ENCODE measurements at places on chromosomes 6 and 20.

DNA sequence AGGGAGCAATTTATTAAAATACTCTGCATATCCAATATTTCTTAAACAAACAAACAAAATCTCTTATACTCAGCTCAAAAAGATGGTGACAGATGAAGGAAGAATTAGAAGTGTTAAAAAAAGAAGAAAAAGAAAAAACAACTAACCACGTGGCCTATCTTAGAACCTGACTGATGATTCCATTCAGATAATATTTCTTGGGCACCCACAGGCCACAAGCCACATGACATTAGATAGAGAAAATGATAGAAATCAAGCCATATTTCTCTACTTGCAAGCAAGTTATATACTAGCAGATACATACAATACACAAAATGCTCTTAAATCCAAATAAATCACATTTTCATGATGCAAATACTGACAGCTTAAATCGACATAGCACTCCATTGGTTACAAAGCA, 14.5 kb upstream of the RAMACL start:
- no peak for DNase-seq

DNA sequence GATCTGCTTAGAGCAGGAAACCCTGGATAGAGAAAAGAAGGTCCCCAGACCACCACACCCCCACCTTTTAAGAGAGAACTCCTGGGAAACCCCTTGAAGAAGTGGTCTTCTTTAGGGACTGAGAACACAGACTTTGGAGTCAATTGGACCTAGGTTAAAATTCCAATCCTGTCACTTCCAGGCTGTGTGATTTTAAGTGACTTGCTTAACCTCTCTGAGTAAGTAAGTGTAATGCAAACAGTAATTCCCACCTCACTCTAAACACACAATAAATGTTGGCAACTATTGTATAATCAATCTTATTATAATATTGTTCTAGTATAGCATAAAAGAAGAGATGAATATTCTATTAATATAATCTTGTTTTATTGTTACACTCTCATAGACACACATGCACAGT, 3.3 kb downstream of the TFEB start:
- no peak for DNase-seq

GRCh38 chr20:52193886-52194545, 2.4 kb upstream of the ZFP64 start:
- DNase-seq, result no peak

DNA sequence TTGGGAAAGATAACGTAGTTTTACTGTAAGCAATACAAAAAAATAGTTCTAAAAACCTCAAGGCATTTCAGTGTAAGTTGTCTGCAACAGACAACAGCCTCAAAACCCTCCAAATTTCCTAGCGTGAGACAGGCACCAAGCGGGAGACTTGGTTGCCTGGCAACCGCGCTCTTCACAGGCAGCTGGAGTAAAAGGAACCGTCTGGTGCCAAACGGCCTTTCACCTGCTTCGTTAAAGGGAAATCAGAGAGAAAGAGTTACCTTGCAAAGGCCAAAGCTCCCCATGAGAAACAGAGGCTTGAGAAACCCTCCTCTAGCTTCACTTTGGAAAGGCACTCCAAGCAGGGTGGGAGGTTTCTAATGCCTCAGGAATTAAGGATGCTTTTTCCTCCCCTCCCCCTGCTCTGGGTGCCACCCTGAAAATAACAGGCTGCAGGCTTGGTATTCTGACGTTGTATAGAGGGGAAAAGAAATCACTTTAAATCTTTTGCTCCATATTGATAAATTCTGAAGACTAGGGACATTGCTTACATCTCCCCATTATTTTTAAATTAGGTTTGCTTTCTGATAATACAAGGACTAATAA, 129.7 kb upstream of the UFL1 start:
- DNase-seq, result no peak

DNA sequence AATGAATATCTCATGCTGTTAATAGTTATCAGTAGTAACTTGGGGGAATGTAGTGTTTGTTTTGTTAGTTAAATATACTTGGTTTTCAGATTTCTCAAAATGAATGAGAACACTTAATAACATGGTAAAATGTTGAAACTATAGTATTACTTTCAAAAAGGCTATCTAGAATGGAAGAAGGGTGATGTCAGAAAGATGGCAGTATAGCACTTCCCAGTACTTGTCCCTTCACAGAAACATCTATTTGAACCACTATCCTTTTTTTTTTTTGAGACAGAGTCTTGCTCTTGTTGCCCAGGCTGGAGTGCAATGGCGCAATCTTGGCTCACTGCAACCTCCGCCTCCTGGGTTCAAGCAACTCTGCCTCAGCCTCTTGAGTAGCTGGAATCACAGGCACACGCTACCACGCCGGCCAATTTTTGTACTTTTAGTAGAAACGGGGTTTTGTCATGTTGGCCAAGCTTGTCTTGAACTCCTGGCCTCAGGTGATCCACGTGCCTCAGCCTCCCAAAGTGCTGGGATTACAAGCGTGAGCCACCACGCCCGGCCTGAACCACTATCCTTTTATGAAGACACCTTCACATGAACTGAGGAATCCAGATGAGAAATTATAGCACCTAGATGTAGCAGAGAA, 4.7 kb upstream of the ECHDC1 start:
- DNase-seq, result no peak

DNA sequence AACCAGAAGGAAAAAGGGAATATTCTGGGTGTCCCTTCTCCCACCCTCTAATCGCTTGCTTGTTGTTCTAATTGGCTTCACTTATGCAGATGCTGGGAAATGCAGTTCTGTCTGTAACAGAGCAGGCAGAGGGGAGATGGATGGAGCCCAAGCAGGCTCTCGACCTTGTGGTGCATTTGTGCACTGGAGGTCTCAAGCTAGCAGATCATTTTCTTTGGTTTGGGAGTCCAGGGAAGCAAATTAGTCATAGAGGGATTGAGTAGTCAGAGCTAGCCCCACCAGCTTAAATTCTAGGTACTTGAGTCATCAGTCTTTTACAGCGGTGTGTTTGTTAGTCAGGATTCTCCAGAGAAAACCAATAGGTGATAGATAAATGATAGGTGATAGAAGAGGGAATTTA, 234.7 kb upstream of the ECI2 start:
- DNase-seq, result no peak

- DNase-seq, result no peak
Measured at GRCh38 chr6:62390401-62390800, 104.4 kb upstream of the KHDRBS2 start.

- DNase-seq, result no peak
Measured at GRCh38 chr20:33407251-33407650, 5.9 kb upstream of the CDK5RAP1 start.

DNA sequence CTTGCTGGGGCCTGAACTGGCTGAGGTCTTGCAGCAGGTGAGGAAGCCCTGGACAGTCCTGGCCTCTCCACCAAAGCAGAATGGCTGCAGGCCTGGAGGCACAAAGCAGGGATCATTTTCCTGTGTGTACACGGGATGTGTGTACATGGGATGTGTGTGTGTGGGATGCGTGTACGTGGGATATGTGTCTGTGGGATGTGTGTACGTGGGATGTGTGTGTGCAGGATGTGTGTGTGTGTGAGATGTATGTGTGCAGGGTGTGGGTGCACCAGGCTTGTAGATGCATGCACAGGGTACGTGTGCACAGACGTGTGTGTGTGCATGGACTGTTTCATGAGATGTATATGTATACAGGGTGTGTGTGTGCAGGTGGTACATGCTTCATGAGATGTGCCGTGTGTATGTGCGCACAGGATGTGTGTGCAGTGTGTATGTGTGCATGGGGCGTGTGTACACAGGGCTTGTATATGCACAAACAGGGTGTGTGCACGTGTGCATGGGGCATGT, 7.9 kb upstream of the CHRNA4 start:
- DNase-seq, result no peak

- no peak for DNase-seq
Measured at GRCh38 chr20:16215041-16215440, 358.2 kb downstream of the KIF16B start.

DNA sequence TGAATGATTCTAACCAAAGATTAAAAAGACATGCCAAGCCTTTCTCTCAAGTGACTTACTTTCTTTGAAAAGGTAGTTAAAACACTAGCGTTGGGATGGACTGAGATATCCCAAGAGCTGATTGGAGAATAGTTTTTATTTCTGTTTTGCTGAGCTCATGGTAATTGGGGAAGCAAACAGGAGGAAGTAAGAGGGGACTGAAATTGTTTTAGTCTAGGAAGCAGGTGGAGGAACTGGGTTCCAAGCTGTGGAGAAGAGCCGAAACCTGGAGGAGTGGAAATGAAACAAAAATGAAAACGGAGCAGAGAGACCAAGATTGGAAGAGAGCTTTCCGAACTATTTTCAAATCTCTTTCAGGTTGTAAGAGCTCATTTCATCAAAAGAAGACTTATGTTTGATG, 59.9 kb upstream of the TENT5A start:
- DNase-seq, result no peak
